ENCODE measurements at places on chromosomes 13 and 19.

DNA sequence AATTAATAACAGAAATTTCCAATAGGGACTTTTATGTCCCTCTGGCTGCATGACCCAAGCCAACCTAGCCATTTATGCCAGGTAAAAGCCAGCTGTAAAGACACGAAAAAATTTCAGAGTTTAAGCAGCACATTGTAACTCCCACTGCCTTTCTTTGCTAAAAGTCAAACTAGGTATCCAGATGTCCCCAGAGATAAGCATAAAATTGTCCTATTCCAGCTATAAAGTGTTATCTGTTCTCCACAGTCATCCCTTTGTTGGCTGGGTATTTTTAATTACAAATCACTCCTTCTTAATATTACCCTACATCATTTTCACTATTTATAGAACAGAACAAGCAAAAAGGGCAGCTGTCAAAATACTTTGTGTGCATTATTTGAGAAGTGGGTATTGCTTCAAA lies 3.2 kb upstream of the ZNF154 start:
- DNase-seq = no peak

GRCh38 chr13:51065372-51066090 lies 45.5 kb downstream of the C13orf42 start:
- DNase-seq = no peak

GRCh38 chr19:18074192-18074591 lies 12.5 kb downstream of the IL12RB1 start:
- no peak for DNase-seq

GRCh38 chr19:1577090-1577928 lies 9.2 kb upstream of the MEX3D start:
- no peak for DNase-seq

DNA sequence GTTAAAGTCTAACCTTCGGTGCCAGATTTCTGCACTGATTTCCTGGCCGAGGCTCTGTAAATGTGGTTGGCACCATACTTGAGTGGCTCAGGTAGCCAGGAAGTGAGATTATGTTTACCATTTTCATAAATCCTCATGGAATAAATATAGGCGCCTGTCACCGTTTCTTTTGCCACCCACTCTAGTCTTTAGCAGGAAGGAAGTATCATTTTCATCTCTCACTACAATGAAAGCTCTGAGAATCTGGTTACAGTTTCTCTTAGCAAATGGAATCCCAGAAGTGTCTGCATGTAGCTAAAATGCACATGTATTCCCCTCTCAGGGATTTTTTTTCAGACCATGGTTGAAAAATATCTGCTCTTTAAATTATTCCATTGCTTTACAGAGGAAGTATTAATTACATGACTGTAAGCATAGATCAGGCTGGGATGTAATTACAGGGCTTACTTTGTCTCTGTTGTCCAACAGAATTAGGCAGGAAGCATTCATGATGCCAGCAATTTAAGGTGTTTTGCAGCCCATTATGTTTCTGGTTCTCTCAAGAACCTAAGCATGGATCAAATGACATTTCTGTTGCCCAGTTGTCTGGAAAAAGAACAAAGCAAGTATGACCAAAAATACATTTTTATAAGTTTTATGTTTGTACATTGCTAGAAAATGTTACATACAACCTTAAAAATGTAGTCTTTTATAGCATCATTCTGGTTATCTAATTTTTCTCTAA lies 221.7 kb upstream of the SPRY2 start:
- DNase-seq = no peak

- DNase-seq = no peak
These were observed 60.7 kb upstream of the GPR183 start for GRCh38 chr13:99367663-99368448.

DNA sequence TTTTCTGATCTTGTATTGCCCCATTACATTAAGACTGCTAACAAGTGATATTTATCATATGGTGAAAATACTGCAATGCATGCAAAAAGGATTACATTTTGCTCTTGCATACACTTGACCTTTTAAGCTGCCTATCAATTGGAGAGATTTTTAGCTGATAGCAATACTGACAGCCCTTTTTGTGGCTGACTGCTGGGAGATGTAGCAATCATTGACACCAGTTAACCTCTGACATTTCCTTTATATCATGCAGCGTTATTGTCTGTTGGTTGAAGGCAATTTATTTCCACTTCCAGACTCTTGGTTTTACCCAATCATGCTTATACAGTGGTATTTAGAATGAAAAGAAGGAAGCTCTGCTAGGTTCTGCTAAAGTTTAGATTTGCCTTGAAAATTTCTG lies 364.0 kb downstream of the LMO7 start:
- no peak for DNase-seq

- DNase-seq = no peak
These were observed 5.6 kb upstream of the TM9SF2 start for GRCh38 chr13:99495466-99496183.

DNA sequence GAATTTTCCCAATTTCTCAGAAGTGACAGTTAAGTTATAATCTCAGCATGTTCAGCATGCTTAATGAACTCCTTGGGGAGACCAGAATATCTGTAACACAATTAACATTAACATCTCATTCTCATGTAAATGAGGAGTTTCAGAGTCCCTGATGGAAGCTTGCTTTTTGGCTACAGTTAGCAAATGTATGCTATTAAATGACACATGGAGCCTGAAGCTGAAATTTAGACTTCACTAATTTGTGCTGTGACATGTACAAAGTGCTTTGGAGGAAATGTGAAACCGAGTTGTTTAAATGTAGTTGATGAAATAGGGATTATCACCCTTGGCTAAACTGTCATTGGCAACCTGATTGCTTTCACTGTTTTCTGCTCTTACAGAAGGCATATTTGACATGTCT lies 2265.1 kb upstream of the PCDH20 start:
- DNase-seq = no peak

DNA sequence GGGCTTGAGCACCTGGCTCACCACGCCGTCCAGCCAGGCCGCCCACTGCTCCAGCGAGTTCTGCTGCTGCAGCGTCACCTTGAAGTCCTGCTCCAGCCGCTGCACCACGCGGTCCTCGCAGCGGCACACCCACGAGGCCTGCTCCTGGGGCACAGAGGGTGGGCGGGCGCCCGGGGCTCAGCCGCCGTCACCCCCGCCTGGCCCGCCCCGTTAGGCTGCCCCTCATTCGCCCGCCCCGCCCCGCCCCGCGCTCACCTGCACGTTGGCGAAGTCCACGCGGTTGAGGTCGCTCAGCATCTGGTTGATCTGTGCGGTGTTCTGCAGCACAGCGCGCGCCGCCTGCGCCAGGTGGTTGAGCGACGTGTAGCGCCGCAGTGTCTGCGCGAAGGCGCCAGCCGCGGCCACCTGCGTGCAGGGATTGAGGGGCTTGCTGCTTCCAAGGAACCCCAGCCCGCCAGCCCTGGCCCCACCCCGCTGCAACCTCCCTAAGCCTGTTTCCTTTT lies 11.3 kb downstream of the DCAF15 start:
- no peak for DNase-seq

DNA sequence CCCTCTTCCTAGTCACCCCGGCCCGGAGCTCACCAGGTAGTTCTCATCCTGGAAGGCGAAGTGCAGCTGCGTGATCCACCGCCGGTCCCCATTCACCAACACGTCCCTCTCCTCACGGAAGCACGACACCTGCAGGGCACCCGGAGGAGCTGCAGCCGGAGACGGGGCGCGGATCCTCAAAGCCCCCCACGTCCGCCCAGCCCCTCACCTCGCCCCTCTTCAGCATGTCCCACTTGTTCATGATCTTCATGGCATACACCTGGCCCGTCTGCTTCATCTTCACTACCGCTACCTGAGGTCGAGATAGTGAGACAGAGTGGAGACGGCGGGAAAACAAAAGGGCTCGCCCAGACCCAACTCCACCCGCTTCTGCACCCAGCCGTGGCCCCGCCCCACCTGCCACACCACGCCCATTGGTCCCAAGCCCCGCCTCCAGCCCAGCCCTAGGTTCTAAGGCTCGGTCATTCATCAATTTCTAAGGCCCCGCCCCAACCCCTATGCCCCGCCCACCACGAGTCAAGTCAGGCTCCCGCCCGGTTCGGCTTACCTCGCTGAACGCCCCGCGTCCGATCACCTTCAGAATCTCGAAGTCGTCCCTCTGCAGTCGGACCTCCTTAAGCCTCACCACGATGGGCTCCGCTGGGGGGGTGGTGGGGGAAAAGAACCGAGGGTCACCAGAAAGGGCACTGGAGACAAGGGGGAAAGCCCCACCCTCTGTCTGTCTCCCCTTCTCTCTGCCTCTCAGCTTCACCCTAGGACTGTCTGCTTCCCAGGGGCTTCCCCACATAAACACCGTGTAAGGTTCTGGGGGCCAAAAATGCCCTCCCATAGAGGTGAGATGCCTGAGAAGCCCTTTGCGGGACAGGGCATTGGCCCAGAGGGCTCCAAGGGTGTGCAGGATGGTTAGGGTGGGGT lies 2.8 kb downstream of the DMPK start:
- DNase-seq = no peak

DNA sequence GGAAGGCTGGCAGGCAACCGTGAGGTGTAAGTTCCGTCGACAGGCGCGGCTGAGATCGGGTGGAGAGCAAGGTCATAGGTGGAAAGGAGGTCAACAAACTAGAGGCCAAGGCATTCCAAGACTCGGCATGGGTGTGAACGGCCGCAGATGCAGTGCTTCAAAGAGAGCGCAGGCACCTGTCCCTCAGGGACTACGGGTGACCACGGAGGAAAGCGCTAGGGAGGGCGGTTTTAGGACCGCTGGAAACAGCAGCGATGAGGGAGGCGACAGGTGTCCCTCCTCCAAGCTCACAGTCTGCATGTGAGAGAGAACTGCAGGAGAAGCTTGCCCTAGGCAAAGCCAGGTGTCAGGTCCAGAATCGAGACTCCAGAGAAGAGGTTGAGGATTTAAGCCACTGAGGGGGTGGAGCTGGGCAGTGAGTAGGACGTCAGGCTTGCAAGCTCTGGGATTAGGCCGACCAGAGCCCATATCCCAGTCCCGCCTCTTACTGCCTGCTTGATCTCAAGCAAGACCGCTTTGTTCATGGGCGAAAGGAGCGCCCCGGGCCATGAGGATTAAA lies 1.6 kb upstream of the MLNR start:
- no peak for DNase-seq

- no peak for DNase-seq
These were observed 872 bp downstream of the PSPN start for GRCh38 chr19:6374711-6375410.

- no peak for DNase-seq
These were observed 19.5 kb downstream of the NUFIP1 start for GRCh38 chr13:44969551-44970484.

- no peak for DNase-seq
These were observed 5.9 kb downstream of the RAB8A start for GRCh38 chr19:16117594-16118033.

DNA sequence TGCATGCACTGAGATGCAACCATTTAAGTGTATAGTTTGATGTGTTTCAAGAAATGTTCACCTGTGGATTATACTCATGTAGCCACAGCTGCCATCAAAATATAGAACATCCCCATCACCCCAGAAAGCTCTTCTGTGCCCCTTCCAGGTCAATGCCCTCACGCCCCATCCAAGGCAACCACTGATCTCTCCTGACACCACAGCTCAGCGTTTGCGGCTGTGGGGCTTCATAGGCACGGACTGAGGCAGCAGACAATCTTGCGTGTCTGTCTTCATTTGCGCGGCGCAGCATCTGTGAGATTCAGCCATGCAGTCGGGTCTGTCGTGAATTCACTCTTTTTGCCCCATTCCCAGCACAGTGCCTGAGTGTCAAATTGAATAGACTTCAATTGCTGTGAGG lies 153.8 kb upstream of the UQCRFS1 start:
- no peak for DNase-seq

DNA sequence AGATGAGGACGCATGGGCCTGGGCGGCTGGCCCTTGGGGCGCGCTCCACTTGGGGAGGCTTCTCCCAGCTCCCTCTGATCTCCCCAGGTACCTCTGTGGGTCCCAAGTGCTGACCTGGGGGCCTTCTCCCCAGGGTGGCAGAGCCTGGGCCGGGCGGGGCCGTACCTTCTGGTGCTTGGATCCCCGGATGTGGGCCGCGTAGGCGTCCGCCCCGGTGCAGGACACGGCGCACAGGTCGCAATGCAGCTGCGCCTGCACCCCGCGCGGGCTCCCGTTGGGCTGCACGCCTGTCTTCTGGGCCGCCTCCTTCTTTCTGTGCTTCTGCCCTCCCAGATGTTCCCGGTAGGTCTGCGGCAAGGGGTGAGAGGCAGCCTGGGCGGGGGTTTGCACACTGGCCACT lies 41.1 kb upstream of the MATK start:
- DNase-seq = no peak

DNA sequence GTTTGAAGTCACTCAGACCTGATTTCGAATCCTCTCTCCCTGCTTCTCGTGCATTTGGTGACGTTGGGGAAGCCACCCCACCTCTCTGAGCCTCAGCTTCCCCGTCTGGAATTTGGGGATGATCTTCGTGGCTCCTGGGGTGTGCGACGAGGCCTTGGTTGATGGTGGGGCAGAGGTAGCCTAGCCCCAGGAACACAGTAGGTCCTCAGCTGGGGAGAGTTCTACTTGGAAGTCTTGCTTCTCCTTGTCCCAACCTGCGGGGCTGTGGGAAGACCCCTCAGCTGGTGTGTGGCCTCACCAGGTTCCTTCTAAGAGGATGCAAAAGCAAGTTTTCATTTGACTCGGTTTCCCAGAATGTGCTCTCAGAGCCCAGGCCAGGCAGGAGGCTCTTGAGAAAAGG lies 13.1 kb downstream of the HPN start:
- no peak for DNase-seq

DNA sequence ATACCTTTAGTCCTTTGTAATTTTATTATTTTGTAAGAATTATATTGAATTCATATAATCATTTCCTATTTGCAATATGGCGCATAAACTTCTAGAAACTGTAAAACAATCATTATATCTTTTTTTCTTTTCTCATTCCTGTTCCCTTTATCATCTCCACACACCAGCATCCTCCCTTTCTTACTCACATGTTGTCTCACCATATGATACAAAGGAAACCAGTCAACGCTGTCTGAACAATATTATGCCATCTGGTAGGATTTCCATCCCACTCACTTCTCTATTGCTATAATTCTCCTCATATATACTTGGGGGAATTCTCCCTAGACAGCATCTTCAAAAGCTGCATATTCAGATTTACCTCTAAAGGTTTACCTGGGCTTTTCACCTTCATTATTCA lies 389.8 kb downstream of the NDFIP2 start:
- DNase-seq = no peak

GRCh38 chr19:58252102-58252685 lies 23.5 kb downstream of the ZNF544 start:
- no peak for DNase-seq

GRCh38 chr19:38204728-38205127 lies 19.3 kb downstream of the DPF1 start:
- no peak for DNase-seq

DNA sequence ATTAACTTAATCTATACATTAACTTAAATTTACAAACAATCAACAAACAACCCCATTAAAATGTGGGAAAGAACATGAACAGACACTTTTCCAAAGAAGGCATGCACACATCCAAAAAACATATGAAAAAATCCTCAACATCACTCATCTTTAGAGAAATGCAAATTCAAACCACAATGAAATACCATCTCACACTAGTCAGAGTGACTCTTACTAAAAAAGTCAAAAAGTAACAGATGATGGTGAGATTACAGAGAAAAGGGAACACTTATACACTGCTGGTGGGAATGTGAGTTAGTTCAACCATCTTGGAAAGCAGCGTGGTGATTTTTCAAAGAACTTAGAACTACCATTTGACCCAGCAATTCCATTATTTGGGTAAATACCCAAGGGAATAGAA lies 759.2 kb upstream of the SLITRK1 start:
- no peak for DNase-seq

Measured in fibroblast of skin of left biceps (primary cell).